ENCODE measurements at places on chromosomes 4 and X.
A peak's percentile ranks its signal among the peaks of the same experiment; 100 is the strongest.

- no peak for DNase-seq
Measured at GRCh38 chrX:119763836-119764387, 5.5 kb downstream of the SOWAHD start.

DNA sequence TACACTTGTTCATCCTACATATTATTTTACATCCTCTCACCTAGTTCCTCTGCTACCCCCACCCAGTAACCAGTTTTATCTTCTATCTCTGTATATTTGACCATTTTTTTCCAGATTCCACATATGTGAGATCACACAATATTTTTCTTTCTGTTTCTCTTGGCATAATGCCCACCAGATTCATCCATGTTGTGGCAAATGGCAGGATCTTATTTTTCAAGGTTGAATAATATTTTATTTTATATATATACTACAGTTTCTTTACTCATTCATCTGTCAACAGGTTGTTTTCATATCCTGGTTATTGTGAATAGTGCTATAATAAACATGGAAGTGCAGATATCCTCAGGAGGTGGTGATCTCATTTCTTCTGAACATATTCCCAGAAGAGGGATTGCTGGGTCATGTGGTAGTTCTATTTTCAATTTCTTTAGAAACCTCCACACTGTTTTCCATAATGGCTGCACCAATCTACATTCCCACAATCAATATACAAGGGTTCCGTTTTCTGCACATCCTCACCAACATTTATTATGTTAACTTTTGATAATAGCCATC, 48.2 kb downstream of the THAP9 start:
- peak; percentile 43 for DNase-seq

DNA sequence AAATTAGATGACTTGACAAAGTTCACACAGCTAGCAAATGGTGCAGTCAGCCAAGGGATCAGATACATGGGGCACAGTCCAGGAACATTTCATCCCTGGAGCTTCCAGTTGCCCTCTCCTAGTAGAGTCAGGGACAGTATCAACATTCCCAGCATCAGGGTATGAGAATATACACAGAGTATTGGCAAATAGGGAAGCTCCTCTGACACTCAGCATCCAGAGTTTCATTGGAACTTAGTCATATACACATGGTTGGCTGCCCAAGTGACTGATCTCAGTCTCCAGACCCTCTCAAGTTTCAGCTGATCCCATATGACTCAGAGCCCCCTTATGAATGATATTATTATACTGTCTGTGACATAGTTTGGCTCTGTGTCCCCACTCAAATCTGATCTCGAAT, 13.7 kb upstream of the KCTD8 start:
- no peak for DNase-seq

DNA sequence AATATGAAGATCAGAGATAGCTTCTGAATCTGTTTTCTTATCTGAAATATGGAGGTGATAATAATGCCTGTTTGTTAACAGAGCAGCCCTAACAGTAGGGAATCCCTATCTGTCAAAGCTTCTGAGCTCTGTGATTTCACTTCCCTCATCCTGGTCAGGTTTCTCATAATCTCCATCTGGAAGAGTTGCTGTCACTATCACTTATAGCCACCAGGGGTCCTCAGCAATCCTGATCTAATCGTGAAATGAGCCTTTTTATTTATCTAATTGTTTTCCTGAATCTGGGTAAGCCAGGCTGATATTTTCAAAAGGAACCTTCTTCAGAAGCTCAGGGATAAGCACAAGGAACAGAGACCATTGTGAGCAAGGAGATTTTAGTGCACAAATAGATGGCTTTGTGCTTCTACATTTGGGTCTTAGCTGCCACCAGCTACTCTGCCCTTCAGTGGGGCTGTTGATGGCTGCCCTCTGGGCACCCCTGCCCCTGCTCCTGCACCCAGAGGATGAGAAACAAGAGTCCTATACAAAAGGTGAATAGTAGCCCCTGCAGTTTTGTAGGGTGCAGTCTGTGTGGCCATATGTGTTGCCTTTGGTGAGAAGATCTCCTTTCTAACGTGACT, 196.4 kb upstream of the RADX start:
- DNase-seq: peak; percentile 38

GRCh38 chr4:127134490-127134889, 498.3 kb upstream of the INTU start:
- no peak for DNase-seq

DNA sequence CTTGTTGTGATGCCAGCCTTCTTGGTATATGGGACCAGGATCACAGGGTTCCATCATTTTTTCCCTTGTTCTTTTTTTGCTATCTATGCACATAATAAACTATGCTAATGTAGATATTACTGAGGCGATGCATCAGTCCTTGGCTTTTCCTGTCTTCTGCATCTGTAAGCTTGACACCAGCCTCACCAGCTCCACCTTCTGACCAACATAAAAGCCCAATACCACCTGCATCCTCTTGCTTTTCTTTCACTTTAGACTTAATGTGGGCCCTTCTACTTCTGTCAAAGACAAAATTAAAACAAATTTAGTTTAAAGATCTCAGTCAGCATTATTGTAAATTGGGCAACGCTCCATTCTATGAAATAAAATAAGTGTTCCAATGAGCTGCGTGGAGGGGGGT, 1718.8 kb upstream of the PCDH10 start:
- DNase-seq: no peak

DNA sequence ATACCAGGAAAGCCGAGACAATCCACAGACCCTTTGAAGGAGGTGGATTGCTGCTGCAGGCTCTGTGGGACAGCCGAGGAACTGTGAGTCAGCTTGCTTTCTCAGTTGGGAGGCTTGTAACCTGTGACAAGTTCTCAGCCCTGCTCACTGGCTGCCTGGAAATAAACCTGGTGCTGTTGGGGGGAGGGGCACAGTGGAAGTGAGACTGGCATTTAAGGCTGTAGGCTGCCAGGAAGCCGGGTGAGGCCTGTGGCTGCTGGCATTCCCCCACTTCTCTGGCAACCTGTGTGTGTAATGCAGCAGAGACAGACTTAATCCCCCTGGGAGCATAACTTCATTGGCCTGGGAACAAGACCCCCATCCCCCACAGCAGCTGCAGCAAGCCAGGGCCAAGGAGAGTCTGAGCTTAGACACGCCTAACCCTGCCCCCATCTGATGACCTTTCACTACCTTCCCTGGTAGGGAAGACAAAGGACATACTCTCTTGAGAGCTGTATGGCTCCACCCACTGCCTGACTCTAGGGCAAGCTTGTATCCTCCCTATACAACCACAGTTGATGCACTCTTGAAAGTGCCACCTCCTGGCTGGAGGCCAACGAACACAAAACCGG, 64.1 kb downstream of the ALPK1 start:
- DNase-seq: peak; percentile 7

- DNase-seq: no peak
Measured at GRCh38 chr4:143437937-143438336, 75.6 kb upstream of the SMARCA5 start.

DNA sequence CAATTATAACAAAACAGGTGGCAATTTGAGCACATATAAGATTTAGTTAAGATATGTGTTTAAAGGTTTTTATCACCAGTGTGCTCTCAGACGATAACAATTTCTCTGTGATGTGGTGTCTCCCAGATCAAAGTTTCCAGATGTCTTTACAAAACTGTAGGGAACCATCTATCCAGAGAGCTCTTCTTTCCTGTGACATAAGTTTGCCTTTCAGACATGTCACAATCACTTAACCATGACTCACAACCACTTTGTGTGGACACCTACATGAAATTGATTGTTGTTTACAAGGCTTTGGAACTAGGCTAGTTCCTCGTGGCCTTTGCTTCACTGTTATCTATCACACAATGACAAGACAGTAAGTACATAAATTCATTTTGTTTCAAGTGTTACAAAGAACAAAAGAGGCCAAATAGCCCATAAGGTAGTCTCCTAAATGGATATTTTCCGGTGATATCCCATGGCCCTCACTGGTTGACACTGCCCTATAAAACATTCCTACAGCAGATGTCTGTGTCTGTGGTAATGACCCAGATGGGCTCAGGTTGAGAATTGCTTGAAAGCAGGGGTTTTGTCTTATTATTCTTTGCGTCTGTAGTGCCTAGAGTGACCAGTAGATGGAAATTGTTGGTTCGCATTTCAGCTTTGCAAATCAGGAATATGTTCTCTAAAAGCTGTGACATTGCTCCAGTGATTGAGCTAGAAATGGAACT, 297.8 kb upstream of the FAM241A start:
- DNase-seq: peak; percentile 5

GRCh38 chr4:125268068-125268755, 46.5 kb upstream of the FAT4 start:
- DNase-seq: no peak

DNA sequence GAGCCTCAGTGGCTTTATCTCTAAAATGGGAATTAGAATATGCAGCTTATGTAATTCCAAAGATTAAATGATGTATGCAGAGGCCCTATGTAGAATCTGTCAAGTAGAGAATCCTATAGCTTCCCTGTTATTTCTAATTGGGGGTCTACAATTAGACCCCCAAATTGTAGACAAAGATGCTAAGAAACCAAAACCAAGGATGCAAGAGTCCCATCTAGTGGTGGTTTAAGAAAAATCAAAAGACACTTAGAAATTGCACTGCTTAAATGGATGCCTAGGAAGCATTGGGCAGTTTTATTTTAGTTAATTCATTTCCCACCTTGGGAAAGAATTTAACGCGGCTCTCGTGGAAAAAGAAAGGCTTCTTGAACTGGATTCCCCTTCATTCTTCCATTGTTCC, 115.2 kb downstream of the GABRA2 start:
- DNase-seq: no peak

GRCh38 chrX:72621625-72622485, 49.2 kb upstream of the HDAC8 start:
- DNase-seq: peak; percentile 59

- DNase-seq: no peak
Measured at GRCh38 chrX:96683997-96684338, 674 bp upstream of the DIAPH2 start.

DNA sequence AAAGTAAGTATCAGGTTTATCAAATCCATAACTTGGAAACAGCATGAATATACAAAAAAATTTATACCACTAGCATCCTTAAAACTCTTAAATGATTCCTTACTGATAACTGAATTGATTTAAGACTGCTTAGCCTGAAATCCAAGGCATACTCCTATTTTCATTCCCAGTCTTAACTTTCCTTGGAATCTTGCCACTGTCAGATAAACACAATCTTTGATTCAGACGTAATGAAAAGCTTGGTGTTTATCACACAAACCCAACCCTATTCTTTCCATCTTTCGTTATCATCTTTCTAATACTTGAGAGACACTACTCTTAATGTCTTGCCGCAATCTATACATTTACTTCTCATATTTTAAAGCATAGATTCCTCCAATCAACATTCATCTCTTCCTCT, 19.1 kb downstream of the C4orf17 start:
- no peak for DNase-seq
